Large intestine (tissue), 12 donors: ENCODE measurements at places on chromosomes 13 and 19.

- peak; percentile 87 for DNase-seq
Measured at GRCh38 chr13:33207615-33207961, 78.0 kb downstream of the STARD13 start.

GRCh38 chr13:37094840-37095239 lies 10.6 kb downstream of the CSNK1A1L start:
- no peak for DNase-seq

DNA sequence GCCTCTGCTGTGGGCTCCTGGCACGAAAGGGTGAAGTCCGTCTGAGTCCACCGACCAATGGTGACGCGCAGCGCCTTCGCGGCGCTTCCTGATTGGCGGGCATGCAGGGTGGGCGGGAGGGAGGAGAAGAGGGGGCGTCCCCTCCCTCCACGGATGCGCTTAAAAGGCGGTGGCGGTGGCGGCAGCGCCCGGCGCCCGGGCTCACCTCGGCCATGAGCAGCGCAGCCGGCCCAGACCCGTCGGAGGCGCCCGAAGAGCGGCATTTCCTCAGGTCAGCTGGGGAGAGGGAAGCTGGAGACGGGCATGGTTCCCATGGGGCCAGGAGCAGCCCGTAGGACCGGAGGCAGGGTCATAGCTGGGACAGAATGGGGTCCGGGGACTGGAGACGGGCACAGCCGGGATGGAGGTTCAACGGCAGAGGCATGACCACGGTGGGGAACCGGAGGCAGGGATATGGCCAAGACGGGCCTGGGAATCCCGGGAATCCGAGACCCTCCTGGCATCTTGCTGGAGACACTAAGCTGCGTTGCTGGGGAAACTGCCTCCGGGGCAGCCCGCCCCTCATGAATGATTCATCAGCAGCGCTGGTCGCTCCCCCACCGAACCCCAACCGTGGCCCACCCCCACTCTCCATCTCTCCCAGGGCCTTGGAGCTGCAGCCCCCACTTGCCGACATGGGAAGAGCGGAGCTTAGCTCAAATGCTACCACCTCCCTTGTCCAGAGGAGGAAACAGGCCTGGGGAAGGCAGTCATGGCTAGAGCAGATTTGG lies at the start of gene YJEFN3:
TSS of gene YJEFN3 (plus strand) at position 191 of the 770 bp plus-strand sequence. CDS start at position 213, 22 bp downstream.
- DNase-seq, result peak; percentile 35

DNA sequence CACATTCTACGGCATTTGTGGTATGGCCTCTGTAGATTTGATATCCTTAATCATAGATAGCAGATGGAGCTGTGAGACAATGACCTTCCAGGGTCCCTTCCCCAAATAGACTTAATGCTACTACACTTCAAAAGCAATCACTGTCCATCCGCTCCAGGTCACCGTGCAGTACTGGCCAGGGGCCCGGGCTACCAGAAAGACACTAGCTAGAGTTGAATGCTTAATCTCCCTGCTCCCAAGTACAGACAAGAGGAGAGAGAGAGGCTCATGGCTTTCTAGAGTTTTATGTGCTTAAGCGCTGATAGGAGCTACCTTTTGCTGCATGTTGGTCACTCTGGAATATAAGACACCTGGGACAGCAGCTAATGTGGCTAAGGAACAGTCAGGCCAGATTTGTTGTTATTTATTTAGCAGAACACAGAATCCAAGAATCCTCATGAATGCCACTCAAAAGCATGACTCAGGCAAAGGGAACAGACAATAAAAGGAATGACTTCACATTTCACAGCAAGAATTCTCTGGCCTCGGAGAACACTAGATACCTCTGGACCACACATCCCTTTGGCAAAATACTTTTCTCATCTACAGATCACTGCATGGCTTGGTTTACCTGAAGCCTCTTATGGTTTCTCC lies 165.0 kb downstream of the LACC1 start:
- DNase-seq, result no peak

- DNase-seq, result no peak
Measured at GRCh38 chr13:46572752-46573431, 19.9 kb downstream of the LRCH1 start.

GRCh38 chr13:28796938-28797257 lies 23.2 kb upstream of the MTUS2 start:
- no peak for DNase-seq

- DNase-seq, result no peak
Measured at GRCh38 chr13:111861766-111862366, 205.1 kb upstream of the SOX1 start.

DNA sequence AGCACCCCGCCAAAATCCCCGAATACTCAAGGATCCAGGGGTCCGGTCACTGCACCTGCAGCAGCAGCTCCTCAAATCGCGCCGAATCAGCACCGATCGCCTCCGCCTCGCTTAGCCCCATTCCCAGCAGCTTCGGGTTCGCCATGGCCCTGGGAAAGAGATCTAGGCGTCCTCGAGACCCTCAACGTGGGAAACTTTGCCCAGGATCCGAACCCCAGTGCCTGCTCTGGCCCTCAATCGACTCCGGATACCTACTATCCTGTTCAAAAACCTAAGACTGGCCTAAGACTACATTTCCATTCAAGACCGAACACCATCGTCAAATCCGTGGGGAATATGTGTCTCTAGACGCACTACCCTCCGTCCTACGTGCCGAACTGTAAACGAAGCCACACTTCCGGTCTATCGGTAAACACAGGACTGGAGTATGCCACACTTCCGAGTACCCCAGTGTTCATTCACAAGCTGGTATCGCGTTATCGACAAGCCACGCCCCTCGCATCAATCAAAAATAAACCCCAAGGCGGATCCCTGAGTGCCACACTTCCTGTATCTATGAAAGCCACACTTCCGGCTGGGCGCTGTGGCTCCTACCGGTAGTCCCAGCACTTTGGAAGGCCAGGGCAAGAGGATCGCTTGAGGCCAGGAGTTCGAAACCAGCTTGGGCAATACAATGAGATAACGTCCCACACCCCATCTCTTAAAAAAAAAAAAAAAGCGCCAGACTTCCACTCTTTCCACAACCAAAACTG lies at the start of gene PIH1D1:
TSS of gene PIH1D1 (minus strand) at position 385 of the 752 bp plus-strand sequence. CDS start at position 145, 240 bp downstream.
- DNase-seq, result peak; percentile 98

GRCh38 chr19:3146677-3147100 lies 10.9 kb downstream of the GNA15 start:
- no peak for DNase-seq

DNA sequence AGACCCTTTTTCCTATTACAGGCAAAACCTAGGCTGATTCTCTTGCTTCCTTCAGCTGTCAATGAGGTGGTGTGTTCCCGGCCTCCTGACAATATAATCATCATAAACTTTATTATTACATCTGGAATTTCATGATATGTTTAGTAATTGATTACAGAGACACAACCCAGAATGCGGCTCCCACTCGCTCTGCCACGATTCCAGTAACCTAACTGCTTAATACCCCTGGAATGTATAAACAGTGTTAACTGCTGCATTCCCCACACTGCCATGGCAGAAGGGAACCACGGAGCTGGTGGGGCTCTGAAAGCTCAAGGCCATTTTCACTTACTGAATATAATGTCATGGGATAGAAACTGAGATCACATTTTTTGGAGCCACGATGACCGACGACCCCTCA lies 17.1 kb downstream of the TSHZ3 start:
- DNase-seq, result no peak

GRCh38 chr19:8363803-8364771 lies at the start of gene ANGPTL4:
Gene ANGPTL4, plus strand, starts transcription at chr19:8364155. Its CDS starts 167 bp downstream, at chr19:8364322.
- no peak for DNase-seq

DNA sequence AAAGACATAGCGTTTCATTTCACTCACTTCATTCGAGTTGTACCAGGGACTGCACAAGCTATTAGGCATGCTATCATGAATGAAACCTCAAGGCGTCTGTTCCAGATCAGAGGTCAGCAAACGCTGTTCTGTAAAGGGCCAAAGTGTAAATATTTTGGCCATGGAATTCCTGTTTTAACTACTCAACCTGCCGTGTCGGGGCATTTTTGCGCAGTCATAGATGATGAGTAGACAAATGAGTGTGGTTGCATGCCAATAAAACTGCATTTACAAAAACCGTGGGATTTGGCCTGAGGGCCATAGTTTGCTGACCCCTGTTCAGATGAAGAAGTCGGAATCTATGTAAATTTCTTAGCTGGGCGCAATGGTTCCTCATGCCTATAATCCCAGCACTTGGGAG lies 6.5 kb downstream of the INSR start:
- DNase-seq, result no peak

- no peak for DNase-seq
Measured at GRCh38 chr19:49427855-49428546, 2.8 kb downstream of the GFY start.

DNA sequence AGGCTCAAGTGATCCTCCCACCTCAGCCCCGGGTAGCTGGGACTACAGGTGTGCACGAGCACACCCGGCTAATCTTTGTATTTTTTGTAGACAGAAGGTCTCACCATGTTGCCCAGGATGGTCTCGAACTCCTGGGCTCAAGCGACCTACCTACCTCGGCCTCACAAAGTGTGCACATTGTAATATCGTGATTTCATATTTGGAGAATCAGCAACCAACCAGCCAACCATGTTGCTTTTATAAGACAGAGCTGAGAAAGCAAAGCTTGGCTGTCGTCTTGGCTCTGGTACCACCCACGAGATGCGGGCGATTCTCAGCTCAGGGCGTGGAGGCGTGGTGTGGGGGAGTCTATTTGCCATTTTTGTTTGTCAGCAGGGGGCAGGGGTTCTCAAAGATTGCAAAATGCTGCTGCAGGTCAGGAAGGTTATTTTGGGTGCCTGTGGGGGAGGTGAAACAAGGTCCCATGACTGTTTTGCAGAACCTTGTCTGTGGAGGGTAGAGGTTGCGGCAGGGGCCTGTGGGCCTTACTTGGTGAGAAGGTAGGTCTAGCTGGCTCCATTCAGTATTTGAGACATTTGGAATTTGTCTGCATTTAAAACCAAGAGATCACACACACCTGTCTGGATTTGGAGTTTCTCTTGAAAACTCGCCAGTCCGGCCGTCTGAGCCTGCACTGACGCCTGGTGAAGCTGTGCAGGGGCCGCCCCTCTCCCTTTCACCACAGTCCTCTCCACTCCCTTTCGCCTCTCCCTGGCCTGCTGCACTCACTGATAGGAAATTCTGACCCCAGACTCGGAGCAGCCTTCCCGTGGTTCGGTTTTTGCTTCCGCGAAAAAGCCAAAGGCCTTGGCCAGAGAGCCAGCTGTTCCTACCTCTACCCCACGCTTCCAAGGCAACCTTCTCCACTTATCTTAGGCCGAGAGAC lies 15.4 kb downstream of the TNFAIP8L1 start:
- no peak for DNase-seq

GRCh38 chr13:110008816-110009215 lies 222.4 kb upstream of the IRS2 start:
- DNase-seq, result no peak

- no peak for DNase-seq
Measured at GRCh38 chr13:74682746-74683145, 548.5 kb upstream of the KLF12 start.

DNA sequence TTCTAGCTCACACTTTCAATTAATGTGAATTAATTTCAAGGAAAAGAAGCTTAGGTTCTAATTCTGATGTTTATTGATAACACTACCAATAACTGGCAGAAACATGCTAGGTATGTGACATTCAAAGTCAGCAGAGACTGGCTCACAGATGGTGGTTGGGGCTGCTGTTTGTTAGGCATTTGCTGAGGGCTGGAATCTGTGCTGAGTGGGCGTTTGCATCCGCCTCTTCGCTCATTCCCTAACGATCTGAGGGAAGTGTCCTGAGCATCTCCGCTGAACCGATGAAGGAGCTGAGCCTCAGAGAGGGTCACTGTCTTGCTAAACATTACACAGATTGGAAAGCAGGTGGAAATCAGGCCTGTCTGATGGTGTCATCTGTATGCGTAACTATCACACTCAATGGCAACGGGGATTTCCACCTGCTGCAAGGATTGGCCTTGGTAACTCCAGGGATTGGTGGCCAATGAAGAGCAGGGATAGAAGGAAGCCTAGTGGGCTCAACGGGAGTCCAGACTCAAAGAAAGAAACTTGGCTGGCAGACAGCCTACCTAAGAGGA lies 338.9 kb downstream of the TEX29 start:
- no peak for DNase-seq

DNA sequence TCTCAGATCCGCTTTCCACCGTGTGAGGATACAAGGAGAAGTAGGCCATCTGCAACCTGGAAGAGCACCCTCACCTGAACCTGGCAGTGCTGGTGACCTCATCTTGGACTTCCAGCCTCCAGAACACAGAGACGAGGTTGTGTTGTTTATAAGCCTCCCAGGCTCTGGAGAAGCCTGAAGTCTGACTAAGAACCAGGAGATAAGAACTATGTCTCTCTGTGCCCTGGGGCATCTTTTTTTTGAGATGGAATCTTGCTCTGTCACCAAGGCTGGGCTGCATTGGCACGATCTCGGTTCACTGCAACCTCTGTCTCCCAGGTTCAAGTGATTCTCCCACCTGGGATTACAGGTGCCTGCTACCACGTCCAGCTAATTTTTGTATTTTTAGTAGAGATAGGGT lies 14.5 kb downstream of the FCGBP start:
- DNase-seq, result no peak

- DNase-seq, result no peak
Measured at GRCh38 chr19:3591876-3592613, 6.8 kb downstream of the GIPC3 start.

DNA sequence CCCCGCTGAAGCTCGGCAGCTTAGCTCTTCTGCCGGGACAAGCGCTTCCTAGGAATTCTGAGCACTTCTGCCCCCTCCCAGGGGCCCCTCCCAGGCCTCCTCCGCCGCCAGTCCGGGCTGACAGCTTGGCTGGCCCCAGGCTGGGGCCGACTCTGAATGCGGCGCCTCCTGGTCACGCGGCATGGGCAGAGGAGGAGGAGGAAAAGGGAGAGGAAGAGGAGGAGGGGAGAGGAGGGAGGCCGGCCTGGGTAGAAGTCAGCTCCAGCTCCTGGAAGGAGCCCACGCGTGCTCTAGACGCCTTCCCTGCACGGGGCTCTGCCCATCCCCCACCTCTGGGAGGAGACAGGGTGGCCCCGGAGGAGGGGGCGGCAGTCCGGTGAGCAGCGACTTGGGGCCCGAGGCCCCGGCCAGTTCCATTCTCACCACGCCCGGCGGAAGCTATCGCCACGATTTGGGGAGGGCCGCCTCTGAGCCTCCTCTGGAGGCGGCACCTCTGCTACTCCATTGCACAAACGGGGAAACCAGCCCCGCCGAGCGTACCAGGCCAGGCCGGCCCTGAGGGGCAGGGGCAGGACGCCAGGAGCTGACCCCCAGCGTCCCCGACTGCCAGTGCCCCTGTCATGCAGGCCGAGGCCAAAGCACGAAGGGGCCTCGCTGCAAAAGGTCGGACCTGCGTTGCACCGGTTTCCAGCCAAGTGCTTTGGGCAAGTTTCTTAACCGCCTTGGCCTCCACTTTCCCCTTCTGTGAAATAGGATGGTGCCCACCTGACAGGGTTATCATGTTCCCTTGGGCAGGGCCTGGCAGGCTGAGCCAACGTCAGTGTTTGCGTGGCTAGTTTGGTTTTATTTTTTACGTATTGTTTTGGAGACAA lies 31.6 kb downstream of the CCNE1 start:
- peak; percentile 83 for DNase-seq

- no peak for DNase-seq
Measured at GRCh38 chr13:31880851-31881494, 141.6 kb downstream of the RXFP2 start.

- no peak for DNase-seq
Measured at GRCh38 chr13:41756198-41756880, 204.6 kb downstream of the VWA8 start.
